Stimulated activated CD4-positive, alpha-beta T cell treated with anti-CD3 and anti-CD28 coated beads, TNF-alpha, amount 100 ng/mL, for 24 hours (primary cell): ENCODE measurements at places on chromosomes 16 and 17.

GRCh38 chr17:40463122-40463550, 19.9 kb downstream of the IGFBP4 start:
- DNase-seq, result no peak

DNA sequence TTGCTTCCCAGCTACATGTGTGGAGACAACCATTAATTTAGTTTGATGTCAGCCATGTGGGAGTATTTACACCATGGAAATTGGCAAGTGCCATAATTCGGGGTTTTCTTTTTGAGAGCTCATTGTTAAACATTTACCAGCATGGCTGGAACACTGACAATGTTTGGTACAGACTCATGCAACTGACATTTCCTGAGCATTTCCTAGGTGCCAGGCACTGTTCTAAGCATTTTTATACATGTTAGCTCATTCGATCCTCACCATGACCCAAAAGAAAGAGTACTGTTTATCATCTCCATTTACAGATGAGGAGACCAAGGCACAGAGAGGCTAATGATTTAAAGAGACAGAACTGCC, 86.9 kb downstream of the FOXL1 start:
- no peak for DNase-seq

DNA sequence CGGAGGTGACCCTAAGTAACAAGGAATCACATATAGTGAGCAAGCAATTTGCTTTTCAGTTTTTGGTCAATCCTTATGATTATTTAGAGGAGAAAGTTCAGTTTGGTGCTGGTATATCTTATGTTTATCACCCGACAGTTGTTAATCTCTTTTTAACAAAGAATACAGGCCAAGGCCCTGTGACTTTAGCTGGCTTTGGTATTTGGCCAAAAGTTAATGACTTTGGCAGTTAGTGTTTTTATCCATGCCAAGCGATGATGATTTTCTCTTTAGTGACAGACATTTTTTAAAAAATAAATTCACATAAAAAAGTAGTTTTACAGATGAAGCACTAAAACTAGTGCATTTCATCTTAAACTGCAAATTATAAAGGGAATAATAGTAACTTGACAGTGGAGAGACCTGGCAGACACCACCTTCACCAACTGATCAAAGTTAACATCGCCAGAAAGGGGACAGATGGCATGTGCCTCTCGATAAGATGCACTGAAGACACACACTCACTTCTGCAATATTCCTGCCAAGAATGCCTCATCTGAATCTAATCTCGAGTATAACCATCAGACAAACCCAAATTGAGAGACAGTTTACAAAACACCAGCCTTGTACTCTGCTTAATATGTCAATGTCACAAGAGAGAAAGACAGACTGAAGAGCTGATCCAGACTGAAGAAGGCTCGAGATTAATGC, 6.9 kb downstream of the DEXI start:
- DNase-seq, result no peak

DNA sequence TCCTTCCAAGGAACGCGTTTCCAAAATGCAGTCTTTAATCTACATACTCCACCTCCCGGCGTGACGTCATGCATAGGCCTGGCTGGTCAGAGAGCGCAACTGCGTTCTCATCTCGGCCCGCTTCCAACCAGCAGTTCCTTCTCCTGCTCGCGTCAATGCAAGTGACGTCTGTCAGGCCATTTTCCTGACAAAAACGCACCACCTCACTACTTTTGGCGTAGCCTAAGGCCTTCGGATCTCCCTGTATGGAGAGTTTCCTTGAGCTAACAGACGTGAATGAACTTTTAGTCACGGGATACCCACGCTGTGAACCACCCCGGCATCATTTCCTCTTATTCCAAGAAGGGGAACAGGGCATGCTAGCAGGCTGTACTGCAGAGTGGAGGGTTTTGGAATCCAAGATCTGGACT, 25.0 kb downstream of the TEX14 start:
- no peak for DNase-seq

DNA sequence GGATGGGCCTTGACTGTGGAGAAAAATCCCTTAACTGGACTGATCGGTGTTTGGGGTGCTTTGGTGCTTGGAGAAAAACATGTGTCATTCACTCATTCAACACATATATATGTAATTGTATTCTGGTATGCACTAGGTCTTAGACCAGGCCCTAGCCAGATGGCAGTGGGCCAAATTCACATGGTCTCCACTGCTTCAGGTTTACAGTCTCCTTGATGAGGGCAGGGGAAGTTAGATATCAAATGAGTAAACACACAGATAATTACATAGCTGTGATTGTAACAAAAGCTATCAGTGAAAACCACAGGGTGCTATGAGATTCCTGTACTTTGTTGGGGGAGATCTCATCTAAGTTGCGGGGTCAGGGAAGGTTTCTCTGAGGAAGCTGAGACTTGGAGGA, 78.8 kb downstream of the WWP2 start:
- no peak for DNase-seq

DNA sequence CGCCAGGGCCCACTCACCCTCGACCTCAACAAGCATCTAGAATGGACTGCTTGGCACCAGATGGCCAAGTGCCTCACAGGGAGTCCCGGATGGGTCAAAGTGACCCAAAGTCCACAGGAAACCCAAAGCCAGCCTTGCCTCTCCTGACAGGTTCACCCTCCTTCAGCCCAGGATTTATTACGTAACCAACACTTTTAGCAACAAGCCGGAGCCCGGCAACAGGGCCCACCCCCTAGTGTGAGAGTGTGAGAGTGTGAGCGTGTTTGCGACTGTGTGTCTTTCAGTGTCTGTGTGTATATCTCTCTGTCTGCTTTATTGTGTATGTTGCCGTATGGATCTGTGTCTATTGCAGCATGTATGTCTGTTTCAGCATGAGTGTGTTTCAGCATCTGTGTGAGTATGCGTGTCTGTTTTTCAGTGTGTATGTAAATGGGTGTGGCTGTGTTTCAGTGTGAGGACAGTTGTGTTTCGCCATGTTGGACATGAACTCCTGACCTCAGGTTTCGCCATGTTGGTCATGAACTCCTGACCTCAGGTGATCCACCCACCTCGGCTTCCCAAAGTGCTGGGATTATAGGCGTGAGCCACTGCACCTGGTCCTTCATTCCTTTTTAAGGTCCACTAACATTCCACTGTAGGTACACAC, 13.7 kb upstream of the PEMT start:
- DNase-seq, result no peak
